ENCODE measurements at places on chromosomes 7 and 10.

DNA sequence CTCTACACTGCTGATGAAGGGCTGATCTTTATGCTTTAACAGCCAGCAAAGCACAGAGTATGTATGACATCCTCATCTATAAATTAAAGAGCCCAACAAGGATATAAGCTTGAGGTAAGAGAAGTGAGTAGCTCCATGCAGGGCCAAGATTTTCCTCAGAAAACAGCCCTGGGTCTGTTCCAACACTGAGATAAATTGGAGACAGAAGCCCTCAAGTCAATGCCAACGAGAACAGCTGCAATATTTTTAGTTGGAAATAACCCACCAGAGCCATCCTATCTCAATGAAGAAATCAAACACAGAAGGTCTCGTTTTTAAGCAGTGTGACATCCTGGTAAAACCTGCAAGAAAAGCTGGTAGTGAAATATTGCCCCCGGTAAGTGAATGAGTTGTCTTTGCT lies 297.0 kb upstream of the AUTS2 start:
- DNase-seq, result no peak

- no peak for DNase-seq
These were observed 119.1 kb upstream of the KMT2E start for GRCh38 chr7:104894726-104895521.

GRCh38 chr7:129160161-129160905 lies 15.8 kb downstream of the TSPAN33 start:
- DNase-seq, result no peak

DNA sequence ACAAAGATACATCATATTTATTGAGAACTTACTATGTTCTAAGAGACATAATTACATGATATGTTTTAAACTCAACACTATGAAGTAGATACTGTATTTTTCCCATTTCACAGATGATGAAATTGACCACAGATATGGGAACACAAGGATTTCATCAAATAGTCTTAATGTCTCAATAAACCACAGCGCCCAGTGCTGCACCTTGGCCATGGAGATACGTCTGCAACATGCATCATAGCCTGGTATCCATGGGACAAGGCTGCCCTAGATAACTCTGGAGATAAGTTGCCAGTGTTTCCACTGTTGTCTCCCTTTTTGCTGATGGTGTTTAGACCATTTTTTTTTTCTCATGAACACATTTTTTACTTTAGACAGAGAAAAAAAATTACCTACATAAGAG lies 97.5 kb downstream of the GNAT3 start:
- DNase-seq, result no peak

DNA sequence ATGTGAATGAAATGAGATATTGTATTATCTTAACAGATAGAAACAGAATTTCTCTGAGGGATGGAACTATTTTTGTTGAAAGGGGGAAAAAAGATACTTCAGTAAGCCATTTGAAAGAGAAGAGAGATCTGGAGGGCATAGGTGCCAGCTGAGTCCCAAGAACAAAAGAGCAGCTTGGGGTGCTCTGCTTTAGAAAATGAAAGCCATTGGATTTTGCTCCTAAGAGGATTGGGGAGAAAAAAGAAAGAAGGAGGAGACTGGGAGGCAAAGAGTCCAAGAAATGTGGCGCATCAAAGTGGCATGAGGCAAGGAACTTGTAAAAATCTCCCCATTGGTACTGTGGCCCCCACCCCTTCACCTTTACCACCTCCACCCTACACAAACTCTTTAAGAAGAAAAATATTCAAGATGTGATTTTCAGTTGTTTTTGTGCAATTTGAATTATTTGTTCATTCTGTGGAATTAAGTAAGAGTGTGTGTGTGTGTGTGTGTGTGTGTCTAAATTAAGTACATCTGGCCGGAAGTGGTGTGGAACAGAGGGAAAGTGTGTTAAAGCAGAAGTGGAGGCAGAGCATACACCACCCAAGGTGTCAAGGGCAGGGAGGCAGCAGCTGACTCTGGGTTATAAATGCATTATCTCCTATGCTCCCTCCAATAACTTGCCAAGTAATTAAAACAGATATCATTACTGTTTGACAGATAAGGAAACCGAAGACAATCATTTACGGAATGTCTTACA lies 9.9 kb upstream of the GNAI1 start:
- no peak for DNase-seq

- DNase-seq, result no peak
These were observed 5.5 kb upstream of the GNB2 start for GRCh38 chr7:100668069-100668449.

DNA sequence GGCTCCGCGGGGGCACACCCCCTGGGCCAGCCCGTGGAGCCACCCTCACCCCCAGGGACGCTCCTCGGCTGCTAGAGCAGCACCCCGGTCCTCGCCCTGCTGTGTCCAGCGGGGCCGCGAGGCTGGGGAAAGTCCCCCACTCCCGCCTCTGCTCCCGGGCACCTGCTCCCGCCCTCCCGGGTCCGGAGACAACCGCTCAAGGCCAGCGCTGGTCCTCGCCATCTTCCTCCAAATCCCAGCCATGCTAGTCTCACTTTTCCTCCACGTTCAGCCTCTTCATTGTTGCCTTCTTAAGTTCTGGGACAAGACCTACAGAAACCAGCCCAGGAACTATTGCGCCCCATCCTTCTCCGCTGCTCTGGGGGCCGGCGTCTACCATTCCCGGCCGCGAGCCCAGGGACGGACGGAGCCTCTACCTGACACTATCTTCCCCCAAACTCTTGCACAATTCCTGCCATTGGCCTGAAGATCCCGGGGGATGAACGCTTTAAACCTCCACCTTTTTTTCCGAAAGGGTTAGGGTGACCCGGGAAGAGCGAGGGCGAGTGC lies 4.8 kb upstream of the KCP start:
- no peak for DNase-seq

- no peak for DNase-seq
These were observed 120.5 kb downstream of the RTKN2 start for GRCh38 chr10:62148155-62148554.

DNA sequence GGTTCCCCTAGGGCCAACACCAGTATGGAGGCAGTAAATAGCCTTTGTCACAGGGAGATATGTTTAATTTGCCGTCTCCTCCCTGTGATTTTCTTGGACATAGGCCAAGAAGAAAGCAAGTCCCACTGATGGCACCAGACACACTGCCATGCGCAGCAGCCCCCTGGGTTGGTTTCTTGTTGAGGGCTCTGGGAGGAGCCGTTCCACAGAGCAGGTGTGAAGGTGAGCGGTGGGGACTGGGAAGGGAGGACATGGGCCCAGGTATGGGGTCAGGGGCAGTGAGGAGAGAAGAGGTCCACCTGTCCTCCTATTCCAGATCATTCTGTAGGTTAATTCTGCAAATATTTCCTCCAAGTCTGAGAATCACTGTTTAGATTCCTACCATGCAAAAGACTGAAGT lies 376.1 kb downstream of the PLXNA4 start:
- no peak for DNase-seq

DNA sequence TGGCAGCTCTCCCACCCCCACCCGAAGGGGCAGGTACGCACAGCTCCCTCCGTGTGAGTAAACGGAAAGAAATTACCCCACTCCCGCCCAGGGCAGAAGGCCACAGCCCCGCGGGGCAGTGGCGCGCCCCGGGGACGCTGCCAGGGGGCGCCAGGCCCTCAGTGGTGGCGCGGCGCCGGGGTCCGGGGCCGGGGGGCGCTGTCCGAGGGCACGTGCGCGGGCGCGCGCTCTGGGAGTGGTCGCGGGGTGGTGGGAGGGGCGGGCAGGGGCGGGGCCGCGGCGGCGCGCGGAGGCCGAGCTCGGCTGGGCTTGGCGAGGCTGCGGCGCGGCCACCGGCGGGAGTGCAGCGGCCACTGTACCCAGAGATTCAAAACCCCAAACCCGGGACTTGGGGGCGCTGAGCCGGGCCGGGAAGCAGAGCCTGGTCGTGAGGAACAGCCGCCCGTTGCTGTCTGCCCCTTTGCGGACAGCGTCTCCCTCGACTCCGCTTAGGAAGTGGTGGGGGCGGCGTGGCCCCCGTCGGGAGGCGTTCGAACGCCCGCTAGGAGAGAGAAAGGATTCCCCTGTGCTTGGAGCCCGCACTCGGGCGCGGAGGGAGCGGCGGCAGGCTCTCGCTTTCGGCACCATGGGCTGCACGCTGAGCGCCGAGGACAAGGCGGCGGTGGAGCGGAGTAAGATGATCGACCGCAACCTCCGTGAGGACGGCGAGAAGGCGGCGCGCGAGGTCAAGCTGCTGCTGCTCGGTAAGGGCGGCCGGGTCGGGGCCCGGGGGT lies at the start of gene GNAI1:
TSS of gene GNAI1 (plus strand) at position 296 of the 773 bp plus-strand sequence. CDS start at position 626, 330 bp downstream.
- DNase-seq, result peak; percentile 78

DNA sequence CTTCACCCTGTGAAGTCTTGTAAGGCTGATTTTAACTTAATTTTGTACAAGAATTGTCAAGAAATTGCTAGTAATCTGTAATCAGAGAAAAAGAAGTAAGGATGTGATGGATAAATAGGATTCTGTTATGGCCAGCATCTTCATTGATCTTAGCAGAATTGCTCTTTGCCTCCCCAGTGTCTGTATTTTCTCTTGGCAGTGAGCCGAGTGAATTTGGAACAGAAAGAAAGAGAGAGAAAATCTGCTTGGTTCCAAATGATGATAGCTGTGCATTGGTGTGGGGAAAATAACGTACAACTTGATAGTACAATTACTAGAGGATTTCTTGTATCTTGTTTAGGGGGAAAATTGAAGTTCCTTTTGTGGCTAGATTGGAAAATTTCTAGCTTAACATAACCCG lies 34.6 kb downstream of the VTI1A start:
- no peak for DNase-seq

DNA sequence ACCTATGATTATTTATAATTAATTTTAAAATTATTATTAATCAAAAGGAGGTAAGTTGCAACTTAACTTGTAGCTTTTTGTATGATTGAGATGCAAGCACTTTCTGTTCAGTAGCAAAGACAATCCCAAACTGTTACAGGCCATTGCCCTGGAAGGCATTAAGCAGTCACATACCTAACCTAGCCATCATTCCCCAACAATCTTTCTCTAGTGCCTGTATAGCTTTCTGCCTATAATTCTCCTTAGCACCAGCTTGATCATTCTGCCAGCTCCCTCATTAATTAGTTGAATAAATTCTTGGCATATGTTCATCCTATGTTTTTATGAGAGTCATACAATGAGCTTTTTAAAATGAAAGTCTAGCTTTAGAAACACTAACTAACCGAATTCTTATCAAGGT lies 178.9 kb upstream of the TMEM106B start:
- DNase-seq, result no peak

- DNase-seq, result no peak
These were observed 8.0 kb downstream of the SLC18A2 start for GRCh38 chr10:117248750-117249465.

- no peak for DNase-seq
These were observed 236.0 kb downstream of the GLRX3 start for GRCh38 chr10:130372222-130372621.

DNA sequence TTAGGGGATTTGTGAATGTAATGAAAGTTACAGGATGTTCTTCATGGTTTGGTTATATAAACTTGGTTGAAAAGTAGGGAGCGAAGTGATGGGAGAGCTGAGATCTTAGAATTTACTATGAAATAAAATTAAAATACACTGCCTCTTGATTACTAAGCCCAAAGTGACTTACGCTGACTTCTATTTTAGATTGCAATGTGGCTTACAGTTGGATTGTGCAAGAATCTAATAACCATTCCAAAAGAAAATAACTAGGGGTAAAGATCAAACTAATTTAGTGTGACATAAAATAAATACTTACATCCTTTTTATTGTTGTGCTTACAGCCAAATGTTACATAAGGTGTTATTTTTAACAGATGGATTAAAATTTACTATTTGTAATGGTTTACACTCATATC lies 15.3 kb downstream of the WNT16 start:
- DNase-seq, result no peak

DNA sequence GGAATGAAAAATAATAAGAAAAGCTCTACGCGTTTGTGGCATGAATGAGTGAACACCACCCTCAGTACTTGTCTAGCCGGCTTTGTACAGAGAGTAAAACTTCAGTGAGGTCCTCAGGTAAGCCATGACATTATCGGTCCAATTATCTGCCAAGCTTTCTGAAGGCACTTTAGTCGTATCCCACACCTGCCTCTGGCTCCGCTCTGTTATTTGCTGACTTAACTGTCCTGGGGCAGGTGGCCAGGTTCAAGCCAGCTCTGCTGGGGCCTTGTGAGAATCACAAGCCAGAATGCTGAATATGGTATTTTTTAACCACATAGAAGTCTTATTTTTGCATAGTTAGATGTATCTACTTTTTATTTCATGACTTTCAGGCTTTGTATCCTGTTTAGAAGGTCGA lies 66.0 kb upstream of the FHIP2A start:
- no peak for DNase-seq

DNA sequence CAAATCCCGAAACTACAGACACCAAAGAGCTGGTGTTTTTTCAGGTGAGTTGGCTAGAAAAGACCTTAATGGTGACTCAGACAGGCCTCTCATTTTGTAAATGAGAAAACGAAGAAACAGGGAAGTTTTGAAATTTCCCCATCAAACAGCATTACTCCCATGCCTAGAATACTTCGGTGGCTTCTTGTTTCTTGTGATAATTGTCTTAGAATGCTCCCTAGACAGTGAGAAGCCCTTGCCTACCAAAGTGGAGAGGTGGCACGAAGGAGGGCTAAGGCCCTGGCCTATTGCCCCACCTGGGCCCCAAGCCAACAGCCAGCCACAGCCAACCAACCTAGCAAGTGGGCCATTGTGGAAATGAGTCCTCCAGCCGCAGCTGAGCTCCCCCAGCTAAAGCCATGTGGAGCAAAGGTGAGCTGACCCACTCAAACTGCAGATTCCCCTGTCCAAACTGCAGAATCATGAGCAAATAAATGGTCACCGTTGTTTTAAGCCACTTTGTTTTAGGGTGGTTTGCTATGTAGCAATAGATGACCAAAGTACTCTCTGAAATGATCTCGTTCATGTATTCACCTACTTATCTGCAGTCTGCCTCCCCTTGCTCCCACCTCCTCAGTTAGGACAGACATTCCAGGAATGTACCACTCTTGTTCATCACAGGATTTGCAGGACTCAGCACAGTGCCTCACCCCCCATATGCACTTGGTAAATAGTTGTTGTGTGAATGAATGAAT lies 97.7 kb upstream of the FGFR2 start:
- DNase-seq, result no peak

- DNase-seq, result no peak
These were observed 480.3 kb downstream of the NXPH1 start for GRCh38 chr7:8913682-8914081.

DNA sequence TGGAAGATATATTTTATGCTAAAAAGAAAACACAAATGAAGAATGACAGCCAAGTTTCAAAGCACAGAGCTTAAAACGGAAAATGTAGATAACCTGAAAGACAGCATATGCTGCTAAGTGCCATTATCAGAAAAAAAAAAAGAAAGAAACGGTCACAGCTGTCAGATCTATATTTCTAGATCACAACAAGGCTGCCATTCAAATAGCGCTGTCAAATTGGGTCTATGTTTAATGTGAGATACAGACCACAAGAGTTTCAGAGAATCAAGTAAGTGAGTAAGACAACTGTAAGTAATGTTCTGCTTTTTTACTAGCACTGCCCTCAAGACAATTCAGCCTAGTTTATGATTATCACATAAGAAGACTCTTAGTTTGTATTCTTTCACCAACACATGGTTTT lies 66.1 kb upstream of the RNF148 start:
- no peak for DNase-seq

GRCh38 chr10:132397036-132397541 lies at the start of gene PWWP2B:
Gene PWWP2B (plus strand): TSS chr10:132397200. CDS start chr10:132397227, 27 bp downstream.
- DNase-seq, result no peak

- DNase-seq, result peak; percentile 31
These were observed 81.8 kb downstream of the PTPN20 start for GRCh38 chr10:46992803-46993561.

Data from A549 (cell line).